ENCODE measurements at places on chromosomes 4 and X. TPM values are rescaled to one million over a fixed set of nuclear protein-coding genes. Genes with fewer than 3 reads are reported as not detected.
A peak's percentile ranks its signal among the peaks of the same experiment; 100 is the strongest.

The MSX1 gene
- total RNA-seq: 2.2 TPM

The CCDC110 gene
- total RNA-seq: 0.76 TPM

The THAP6 gene
- 13.0 TPM for total RNA-seq

The C4orf54 gene
- not detected for total RNA-seq

The VCX3A gene
- 0.63 TPM for total RNA-seq

The TCEAL6 gene
- not detected for total RNA-seq

The SPANXN3 gene
- total RNA-seq: not detected

The KIT gene
- 10.8 TPM for total RNA-seq

The SLC9A6 gene
- 16.1 TPM for total RNA-seq

The FAM236C gene
- total RNA-seq: not detected

The SPOCK3 gene
- not detected for total RNA-seq

The ADAMTS3 gene
- total RNA-seq: 0.94 TPM

The BEX1 gene
- total RNA-seq: 10.7 TPM

The HSFX2 gene
- total RNA-seq: 0.64 TPM

The USP26 gene
- not detected for total RNA-seq

The ENPP6 gene
- total RNA-seq: not detected

The BMPR1B gene
- total RNA-seq: 2.4 TPM

GRCh38 chrX:69126642-69127041 is 38.6 kb downstream of the PJA1 start:
- H3K4me1 ChIP-seq: peaks cover 16% of the 10 kb centered on the region
- no peak overlapping the region for H3K27ac ChIP-seq
- H3K4me3 ChIP-seq: no peak overlapping the region

DNA sequence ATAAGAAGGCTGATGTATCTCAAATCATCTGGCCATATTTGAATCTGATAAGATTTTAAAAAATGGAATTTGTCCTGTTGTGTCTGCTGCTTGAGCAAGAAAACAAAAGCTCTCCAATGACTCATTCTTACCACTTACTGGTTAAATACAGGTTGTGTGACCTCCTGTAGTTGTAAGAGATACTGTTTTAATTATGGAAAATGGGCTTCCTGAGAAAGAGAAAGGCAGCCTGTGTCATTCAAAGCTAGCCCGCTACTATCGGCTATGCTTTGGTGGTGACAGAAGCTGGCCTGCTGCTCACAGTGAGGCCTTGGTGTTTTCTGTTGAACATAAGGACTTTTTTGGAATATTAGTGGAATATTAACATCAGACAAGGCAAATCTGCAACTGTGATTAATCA is 1722.1 kb upstream of the PCDH10 start:
- no peak overlapping the region for H3K27ac ChIP-seq
- DNase-seq: no peak
- no peak overlapping the region for H3K4me3 ChIP-seq
- H3K36me3 ChIP-seq: no peaks in the 10 kb centered on the region

DNA sequence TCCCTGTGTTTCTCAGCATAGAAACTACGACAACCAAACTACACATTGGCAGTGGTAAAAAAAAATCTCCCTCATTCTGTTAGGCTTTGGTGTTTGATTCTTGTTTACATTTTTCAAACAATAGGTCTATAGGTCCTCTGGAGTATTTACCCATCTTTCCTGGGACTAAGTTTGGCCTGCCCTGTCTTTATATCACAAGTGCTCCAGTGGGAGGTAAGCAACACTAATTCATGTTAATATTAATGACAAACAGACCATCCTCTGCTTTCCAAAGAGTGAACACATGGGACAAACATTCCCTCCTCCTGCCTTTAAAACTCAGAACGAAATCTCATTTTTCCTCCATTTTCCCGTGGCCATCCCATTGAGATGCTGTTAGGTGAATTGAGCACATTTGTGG is 514.1 kb upstream of the INTU start:
- no peak overlapping the region for H3K27ac ChIP-seq
- H3K27me3 ChIP-seq: no peaks in the 10 kb centered on the region
- H3K36me3 ChIP-seq: peaks cover 4% of the 10 kb centered on the region
- no peak for DNase-seq
- H3K4me1 ChIP-seq: peaks cover 10% of the 10 kb centered on the region

DNA sequence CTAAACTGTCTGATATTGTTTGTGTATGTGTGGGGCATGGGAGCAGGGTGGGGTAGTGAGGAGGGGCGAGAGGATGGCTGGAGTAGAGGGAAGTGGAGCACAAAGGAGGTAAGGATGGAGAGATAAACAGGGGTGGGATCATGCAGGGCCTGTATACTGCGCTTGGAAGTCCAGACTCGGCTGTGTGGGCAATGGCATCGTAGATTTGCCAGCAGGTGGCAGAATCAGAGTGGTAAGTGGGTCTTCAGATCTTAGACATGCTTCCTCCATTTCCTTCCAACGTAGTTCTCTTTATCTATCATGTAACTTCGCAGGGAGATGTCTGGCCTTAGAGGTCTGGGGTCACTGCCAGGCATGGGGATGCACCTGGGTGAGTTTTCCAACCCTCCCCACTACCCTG is 155.5 kb downstream of the PDGFRA start:
- H3K4me3 ChIP-seq: no peak overlapping the region
- no peaks in the 10 kb centered on the region for H3K4me1 ChIP-seq
- no peak for DNase-seq
- H3K36me3 ChIP-seq: no peaks in the 10 kb centered on the region
- H3K27me3 ChIP-seq: no peaks in the 10 kb centered on the region
- H3K27ac ChIP-seq: no peak overlapping the region

GRCh38 chrX:105461016-105461415 is 240.5 kb upstream of the TEX13A start:
- H3K27me3 ChIP-seq: no peaks in the 10 kb centered on the region
- H3K36me3 ChIP-seq: no peaks in the 10 kb centered on the region
- H3K4me1 ChIP-seq: peaks cover 47% of the 10 kb centered on the region
- H3K27ac ChIP-seq: no peak overlapping the region

- H3K27ac ChIP-seq: peak overlapping the region; percentile 48
- no peaks in the 10 kb centered on the region for H3K36me3 ChIP-seq
- H3K4me3 ChIP-seq: no peak overlapping the region
- no peaks in the 10 kb centered on the region for H3K27me3 ChIP-seq
These were observed 243.3 kb downstream of the SLC7A11 start for GRCh38 chr4:137998666-137999429.

GRCh38 chrX:42399632-42400024 is 378.3 kb downstream of the PPP1R2C start:
- DNase-seq: no peak
- H3K27me3 ChIP-seq: no peaks in the 10 kb centered on the region
- no peaks in the 10 kb centered on the region for H3K4me1 ChIP-seq
- no peak overlapping the region for H3K4me3 ChIP-seq
- H3K36me3 ChIP-seq: no peaks in the 10 kb centered on the region

DNA sequence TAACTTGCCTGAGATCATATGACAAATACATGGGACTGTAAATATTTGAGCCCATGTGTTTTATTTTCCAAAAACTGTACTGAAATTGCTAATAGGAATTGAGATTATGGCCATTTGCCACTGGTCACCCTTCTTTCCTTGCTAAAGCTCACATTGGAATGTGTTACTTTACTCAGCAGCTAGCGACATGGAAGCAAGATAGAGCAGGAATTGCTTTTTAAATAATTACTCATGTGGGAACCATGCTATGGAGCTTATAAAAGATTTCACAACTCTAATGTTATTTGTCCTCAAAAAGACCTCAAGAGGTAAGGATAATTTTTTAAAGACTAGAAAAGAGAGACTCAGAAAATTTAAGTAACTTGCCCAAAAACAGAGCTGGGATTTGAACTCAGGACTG is 48.8 kb upstream of the AFAP1 start:
- DNase-seq: no peak
- H3K36me3 ChIP-seq: no peaks in the 10 kb centered on the region
- no peak overlapping the region for H3K27ac ChIP-seq
- peaks cover 3% of the 10 kb centered on the region for H3K27me3 ChIP-seq
- H3K4me1 ChIP-seq: peaks cover 11% of the 10 kb centered on the region

DNA sequence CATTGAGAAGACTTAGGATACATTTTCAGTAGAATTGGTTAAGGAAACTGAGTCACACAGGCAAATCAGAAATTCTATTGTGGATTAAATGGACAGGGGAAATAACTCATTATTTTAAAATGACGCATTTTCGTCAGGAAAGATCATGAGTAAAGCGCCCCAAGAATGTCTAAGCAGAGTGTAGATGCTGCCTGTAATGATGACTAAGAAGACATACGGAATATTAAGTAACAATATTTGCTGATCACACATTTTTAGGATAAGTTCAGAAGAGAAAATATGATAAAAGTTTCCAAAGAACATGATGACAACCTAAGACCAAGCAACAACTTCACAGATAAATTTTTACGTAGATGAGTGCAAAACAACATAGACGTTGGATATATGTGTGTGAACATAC is 596.3 kb upstream of the TENM3 start:
- no peak overlapping the region for H3K27ac ChIP-seq
- H3K4me1 ChIP-seq: peaks cover 16% of the 10 kb centered on the region
- no peak overlapping the region for H3K4me3 ChIP-seq
- no peak for DNase-seq

DNA sequence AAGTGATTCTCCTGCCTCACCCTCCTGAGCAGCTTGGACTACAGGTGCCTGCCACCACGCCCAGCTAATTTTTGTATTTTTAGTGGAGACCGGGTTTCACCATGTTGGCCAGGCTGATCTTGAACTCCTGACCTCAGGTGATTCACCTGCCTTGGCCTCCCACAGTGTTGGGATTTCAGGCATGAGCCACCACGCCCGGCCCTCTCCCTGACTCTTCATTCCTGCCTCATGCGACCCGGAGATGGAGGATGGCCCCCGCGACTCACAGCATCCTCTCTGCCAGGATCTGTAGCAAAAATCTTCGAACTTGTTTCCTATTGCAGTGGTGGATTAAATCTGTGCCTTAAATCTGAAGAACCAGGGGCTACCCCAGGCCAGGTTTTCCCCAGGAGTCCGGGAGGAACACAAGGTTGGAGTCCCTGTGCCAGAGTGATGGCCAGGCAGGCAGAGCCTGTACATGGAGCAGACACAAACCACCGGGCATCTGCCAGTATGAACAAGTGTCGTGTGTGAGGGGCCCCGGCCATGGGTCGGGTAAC is 11.5 kb downstream of the CPLX1 start:
- no peak overlapping the region for H3K4me3 ChIP-seq
- H3K27me3 ChIP-seq: peaks cover 32% of the 10 kb centered on the region
- no peak overlapping the region for H3K27ac ChIP-seq
- DNase-seq: no peak
- H3K4me1 ChIP-seq: no peaks in the 10 kb centered on the region

- H3K36me3 ChIP-seq: peaks cover 2% of the 10 kb centered on the region
- no peak for DNase-seq
- H3K4me1 ChIP-seq: peaks cover 43% of the 10 kb centered on the region
- H3K4me3 ChIP-seq: peak overlapping the region; percentile 90
- peak overlapping the region; percentile 88 for H3K27ac ChIP-seq
These were observed 587 bp downstream of the CD99 start for GRCh38 chrX:2691543-2692220.

GRCh38 chr4:3776166-3777032 is 10.2 kb downstream of the ADRA2C start:
- H3K36me3 ChIP-seq: no peaks in the 10 kb centered on the region
- H3K4me1 ChIP-seq: no peaks in the 10 kb centered on the region
- H3K27me3 ChIP-seq: peaks cover 16% of the 10 kb centered on the region
- DNase-seq: no peak

- H3K36me3 ChIP-seq: no peaks in the 10 kb centered on the region
- DNase-seq: no peak
- no peaks in the 10 kb centered on the region for H3K27me3 ChIP-seq
- H3K27ac ChIP-seq: no peak overlapping the region
These were observed 228.2 kb upstream of the DIPK2B start for GRCh38 chrX:45428831-45429230.

DNA sequence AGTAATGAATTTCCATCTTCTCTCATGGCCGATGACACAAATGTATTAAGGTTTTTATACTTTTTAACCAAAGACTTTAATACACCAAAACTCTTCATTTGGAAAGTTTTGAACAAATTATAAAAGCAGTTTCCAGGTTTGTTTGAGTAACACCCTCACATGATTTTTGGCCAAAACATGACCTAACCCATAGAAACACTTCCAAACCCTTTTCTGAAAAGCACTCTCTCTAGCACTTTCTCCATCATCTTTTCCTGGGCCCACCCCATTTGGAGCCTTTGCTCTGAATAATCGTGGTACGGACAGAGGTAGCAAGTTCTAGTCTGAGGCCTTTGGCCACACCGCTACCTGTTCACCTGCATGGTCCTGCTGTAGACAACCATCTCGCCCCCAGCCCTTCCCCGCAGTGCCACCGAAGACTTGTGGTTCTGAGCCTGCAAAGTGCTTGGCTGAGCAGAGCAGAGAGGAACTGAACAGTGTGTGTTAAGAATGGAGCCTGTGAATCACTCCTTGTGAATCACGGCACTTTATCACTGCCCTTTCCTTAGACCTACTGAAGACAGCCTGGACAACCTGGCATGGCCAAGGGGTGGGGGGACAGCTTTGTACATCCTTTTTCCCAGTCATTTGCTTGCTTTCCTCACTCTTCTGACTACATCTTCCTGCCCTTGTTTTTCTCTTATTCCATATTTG is 181.8 kb downstream of the PTTG2 start:
- peaks cover 15% of the 10 kb centered on the region for H3K36me3 ChIP-seq
- H3K4me3 ChIP-seq: no peak overlapping the region
- no peak for DNase-seq
- no peaks in the 10 kb centered on the region for H3K27me3 ChIP-seq

DNA sequence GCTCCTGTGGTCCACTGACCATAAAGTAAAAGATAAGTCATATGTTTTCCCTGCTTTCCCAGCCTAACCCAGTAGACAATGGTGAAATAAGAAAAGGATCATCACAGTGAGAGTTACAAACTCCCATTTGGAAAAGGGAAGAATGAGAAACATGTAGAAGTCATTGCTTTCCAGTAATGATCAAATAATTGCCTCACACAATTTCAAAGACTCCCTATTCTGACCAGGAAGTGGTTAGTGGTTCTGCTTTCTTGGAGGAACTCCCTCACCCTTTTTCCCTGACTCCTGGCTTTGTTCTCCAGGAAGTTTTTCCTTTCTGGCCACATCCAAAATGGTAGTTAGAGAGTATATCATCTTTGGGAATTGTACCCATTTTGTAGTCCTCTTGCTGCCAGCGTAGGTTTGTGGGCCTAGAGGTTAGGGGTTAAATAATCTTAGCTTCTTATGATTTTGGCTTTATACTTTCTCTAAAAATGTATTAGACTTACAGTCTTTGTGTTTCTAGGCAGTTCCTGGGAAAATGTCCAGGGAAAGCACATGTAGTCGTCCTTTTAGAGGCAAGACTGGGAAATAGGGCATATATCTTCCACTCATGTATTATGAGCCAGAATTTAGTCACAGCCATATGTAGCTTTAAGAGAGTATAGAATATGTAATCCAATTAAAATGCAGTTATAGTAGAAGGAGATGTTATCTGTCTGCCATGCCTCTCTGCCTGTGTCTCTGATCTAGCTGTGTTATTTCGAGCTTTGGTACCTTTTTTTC is 10.5 kb downstream of the VAMP7 start:
- H3K4me1 ChIP-seq: peaks cover 11% of the 10 kb centered on the region
- H3K27ac ChIP-seq: no peak overlapping the region
- H3K36me3 ChIP-seq: peaks cover 21% of the 10 kb centered on the region
- no peak overlapping the region for H3K4me3 ChIP-seq
- no peak for DNase-seq

GRCh38 chr4:79385641-79386040 is 22.4 kb downstream of the GK2 start:
- H3K36me3 ChIP-seq: no peaks in the 10 kb centered on the region
- H3K27ac ChIP-seq: no peak overlapping the region
- no peaks in the 10 kb centered on the region for H3K27me3 ChIP-seq
- H3K4me3 ChIP-seq: no peak overlapping the region
- DNase-seq: no peak
- no peaks in the 10 kb centered on the region for H3K4me1 ChIP-seq

All from osteocyte (in vitro differentiated cells).